OCI-LY7 (cell line): ENCODE measurements at places on chromosomes 2 and 18. TPM values are rescaled to one million over a fixed set of nuclear protein-coding genes. Genes with fewer than 3 reads are reported as not detected.

- no peak for DNase-seq
Observed at GRCh38 chr2:151138507-151138906, 123.2 kb downstream of the RBM43 start.

DNA sequence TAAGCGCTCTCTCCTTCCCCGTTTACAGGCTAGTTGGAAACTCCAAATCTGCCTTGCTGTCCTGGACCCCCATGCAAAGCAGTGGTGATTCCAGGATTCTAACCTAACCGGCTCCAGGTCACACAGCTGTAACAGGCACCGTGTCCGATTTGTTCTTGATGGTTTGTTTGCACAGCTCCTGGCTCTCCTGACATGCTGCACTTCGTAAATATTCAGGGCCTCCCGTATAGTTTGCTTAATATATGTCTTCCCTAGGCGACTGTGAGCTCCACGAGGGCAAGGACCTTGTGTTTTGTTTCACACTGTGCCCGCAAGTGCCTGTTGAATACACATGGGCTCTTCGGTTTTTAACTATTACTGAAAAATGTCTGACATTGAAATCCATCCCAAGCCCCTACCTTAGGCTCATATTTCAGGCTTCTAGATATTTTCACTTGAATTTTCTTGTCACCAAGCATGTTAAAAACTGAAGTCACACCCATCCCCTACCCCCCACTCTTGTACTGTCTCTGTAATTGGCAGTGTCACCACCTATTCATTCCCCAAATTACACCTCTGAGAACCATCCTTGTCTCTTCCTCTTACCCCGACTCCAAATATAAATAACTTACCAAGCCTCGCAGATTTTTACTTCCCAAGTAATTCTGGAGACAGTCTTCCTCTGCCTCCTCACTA is 1.0 kb upstream of the PUM2 start:
- DNase-seq: peak; percentile 29

- peak; percentile 20 for DNase-seq
Observed at GRCh38 chr2:177289824-177290628, 25.5 kb upstream of the NFE2L2 start.

DNA sequence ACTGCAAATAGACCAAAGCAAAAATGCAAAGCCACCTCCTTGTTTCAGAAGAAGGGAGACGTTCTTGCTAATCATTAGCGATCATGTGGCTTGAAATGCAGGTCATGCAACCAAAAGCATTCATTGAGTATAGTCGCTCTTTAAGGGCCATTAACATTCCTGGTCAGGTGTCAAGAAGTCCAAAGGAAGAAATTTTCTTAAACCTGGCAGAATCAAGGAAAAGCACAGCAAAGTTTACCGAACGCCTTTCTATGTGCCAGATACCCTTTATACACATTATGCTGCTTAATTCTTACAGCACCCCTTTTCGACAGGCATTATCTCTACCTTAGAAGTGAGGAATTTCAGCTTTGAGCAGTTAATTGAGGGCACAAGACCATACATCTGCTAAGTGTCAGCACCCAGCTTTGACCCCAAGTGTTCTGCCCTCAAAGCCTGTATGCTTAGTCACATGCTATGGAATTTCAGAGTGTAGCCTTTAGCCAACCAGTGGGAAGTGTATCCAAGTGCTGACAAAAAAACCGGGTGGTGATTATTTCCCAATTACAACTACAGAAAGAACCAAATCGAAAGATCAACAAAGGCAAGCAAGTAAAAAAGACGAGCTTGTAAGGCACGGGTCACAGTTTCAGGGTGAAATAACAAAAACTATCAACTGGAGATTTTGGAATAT is 70.8 kb downstream of the EPHA4 start:
- no peak for DNase-seq

DNA sequence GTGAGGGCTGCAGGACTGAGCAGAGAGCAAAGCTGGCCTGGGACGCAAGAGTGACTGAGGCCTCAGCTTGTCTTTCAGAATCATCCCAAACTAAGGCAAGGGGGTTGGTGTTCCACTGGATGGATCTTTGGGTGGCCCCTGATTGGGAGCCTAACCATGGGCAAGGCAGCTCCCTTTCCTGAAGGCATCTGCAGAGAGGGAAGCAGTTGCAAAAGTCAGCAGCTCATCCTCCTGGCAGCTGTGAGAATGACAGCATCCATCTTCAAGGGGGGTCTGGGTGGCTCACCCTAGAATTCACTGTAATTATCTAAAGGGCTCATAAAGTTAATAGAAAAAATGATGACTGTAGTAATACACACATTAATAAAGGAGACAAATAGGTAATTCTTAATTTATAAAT is 46.5 kb upstream of the RAB31 start:
- no peak for DNase-seq

Gene CTAGE1
- not detected in 2 replicates for total RNA-seq

DNA sequence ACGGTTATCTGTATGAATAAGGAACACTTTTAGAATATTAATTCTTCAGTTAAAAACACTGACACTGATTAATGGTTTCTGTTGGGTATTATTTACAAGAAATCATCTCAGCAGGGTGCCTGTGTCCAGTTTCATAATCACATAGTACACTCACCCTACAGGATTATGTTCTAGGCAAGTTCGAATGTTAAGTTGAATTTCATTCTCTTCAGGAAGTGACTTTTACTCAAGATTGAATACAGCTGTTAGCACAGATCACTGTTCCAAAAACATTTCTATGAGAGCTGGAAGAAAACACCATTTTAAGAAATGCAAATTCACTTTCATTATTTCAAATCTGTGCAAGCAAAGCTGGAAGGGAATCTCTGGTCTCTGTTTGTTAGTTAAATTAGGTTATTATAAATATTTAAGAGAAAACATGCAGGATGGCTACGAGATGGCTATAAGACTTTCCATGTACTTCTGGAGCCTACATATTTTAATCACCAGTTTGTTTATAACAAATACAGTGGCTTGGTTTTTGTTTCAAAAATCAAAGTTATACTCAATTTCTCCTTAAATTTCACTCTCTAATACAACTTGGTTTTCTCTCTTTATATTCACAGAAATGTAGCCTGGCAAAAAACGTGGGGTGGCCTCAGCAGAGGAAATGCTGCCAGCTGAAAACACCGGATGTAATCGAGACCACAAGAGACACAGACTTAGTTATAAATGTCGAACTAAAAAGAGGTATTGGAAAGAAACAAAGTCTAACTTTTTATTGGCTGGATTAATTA is 65.8 kb downstream of the RBMS1 start:
- DNase-seq: peak; percentile 74

- no peak for DNase-seq
Observed at GRCh38 chr2:25104736-25105135, 62.9 kb downstream of the EFR3B start.

DNA sequence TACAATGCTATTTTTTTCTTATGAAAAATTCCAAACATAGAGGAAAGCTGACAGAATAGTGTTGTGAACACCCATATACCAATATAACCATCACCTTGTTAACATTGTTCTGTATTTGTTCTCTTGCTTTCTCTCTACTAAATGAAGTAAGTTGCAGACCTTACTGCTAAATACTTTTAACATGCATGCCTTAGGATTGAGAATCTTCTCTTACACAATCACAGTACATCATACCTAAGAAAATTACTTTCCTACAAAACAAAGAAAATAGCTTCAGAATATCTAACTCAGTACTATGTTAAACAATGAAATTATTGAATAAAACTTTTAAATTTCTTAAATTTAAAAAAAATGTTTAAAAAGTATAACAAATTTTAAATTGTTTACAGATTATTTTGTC is 136.5 kb downstream of the UBR3 start:
- no peak for DNase-seq

DNA sequence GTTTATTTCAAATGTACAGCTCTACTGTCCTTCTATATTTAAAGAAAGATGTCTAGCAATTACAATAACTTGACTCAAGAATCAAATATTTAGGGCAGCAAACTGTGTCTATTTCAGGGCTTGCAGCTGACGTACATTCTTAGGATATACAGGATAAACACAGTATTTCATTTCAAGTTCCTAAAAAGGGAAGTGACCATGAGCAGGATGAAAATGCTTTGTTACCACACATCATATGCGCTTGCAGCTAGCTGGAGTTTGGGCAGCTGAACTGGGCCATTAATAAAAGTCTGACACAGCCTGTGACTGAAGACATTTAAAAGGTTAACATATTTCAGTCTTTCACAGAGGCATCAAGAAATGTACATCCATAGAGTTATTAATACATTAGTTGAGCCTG is 264.6 kb upstream of the TRIB2 start:
- DNase-seq: no peak

DNA sequence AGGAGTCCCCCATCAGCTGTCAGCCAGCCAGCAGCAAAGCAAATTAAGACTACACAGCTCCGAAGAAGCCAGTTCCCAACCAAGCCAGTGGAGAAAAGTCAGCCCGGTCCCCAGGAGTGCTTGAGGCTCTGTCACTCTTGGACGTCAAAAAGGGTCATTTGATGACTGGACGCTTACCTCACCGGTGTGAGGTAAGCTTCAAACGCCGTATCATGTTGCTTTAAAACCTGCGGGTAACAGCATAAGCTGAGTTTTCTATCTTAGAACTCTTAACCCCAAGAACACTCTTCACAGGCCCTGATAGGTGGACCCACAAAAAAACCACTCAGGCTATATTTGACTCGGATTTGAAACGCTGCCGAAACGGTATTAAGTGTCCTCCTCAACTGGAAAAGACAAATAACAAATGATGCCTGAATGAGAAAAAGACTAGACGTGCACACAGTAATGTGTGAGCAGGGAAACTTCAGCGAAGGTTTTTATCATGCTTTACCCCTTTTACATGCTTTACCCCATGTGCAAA is 682 bp upstream of the LNPK start:
- DNase-seq: no peak

Gene SNTG2
- not detected in 2 replicates for total RNA-seq

DNA sequence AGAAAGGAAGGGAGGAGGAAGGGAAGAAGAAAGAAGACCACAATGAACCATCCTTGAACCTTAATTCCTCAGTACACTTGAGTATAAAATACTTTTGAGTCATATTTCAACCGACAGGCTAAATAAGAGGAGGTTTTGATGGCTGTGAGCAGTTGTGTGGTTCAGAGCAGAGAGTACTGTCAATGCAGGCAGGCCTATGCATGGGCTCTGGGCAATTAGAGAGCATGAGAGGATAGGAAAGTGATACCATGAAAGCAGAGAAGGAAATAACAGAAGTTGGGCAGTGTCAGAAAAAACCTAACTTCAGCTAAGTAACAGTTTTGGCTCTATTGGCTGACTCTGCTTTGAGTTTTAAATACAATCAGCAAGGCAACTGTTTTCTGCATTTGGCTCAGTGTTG is 123.6 kb upstream of the STK17B start:
- DNase-seq: no peak

- no peak for DNase-seq
Observed at GRCh38 chr18:55900380-55900779, 312.4 kb upstream of the TCF4 start.

DNA sequence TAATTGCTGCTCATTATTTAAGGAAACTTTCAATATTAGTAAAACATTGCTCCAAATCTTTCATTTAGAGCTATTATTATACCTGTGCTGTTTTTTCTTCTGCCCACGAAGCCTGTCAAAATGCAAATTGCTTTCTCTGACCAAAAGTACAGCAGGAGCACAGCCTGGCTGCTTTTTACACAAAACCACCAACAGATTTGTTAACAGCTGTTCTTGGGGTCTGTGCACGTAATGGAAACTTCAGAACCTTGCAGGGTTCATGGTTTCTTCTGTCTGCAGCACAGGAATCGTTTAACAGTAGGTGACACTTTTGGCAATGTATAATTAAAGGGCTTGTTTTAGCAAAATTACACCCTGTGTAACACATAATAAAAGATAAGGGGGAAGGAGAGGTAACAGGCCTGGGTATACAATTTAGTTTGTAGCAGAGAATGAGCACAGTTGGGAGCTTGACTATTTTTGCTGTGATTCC is 447.3 kb downstream of the KCNJ3 start:
- DNase-seq: peak; percentile 95

DNA sequence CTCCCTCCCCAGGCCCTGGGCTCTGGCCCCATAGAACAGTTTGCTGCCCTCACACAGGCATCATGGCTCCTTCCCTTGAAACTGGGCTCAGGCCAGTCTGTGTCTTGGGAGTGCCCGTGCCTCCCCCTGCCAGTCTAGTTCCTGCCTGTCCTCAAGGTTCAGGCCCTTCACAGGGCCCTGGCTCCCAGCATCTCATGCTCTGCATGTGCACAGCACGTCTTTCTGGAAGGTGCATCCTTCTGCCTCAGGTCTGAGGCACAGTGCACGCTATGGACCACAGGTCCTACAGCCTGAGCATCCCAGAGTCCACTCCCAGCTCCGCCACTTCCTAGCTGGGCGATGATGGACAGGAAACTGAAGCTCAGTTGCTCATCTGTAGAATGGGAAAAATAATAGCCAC is 35.6 kb upstream of the FOSL2 start:
- DNase-seq: no peak

DNA sequence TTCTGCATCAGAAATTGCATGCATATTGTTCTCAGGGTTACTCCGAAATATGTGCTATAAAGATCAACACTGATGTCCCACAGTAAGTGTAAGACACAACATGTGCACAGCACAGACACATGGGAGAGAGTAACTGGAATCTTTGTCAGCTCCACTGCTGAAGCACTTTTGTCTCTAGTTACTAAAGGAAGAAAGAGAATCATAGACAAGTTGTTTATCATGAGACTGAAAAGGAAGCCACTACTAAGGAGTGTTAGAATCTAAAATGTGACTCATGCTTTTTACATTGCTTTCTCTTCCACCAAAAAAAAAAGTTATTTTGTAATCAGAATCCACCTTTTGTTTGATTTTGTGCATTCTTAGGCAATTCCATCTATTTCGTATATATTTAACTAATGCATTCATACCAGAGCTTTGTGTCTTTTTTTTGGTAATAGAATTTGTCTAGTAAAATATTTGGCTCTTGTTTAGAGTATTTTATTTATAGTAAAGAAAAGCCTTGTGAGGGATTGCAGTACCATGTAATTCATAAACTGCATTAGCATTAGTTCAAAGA is 502.4 kb downstream of the FBXO15 start:
- DNase-seq: no peak

DNA sequence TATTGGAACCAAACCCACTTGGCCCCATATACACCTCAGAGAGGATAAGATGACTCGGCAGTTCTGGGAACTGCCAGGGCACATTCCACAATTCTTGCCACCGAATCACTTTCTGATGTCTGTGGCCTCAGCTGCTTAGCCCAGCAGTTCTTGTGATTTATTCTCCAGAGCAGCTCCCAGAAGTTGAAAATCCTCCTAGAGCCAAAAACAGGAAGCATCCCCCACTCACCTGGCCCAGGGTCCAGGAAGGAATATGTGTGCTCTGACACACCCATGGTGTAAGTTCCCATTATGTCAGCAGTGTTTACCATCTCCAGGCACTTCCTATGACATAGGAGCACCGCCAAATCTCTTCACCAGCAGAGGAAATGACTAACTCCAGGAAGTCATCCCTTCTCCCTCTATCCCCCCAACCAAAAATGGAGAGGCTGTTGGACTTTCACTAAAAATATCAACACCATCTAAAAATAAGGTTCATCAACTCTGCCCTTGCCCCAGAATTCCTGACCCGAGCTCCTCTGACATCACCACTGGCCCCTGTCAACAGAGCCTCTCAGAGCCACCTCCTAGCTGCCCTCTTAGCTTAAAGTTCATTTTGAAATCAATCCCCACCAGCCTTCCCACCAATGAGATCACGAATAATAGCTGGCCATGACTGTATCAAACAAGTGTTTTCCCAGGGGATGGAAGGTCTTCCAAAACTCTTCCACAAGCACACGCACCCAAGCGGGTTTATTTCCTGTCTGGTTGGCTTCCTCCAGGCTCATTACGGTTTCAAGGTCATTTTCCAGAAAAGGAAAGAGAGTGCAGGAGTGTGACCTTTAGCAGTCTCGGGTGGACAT is 223.1 kb upstream of the PARD3B start:
- no peak for DNase-seq

Gene ACMSD
- not detected in 2 replicates for total RNA-seq

Gene MBD1
- 44.1 and 47.3 TPM in 2 replicates for total RNA-seq

Gene COA5
- 32.8 and 33.6 TPM in 2 replicates for total RNA-seq
